ENCODE measurements at places on chromosomes 5 and 9.

- DNase-seq = no peak
Measured at GRCh38 chr9:129183495-129184218, 5.6 kb upstream of the IER5L start.

GRCh38 chr5:33231935-33232334 is 208.8 kb upstream of the TARS1 start:
- DNase-seq = no peak

DNA sequence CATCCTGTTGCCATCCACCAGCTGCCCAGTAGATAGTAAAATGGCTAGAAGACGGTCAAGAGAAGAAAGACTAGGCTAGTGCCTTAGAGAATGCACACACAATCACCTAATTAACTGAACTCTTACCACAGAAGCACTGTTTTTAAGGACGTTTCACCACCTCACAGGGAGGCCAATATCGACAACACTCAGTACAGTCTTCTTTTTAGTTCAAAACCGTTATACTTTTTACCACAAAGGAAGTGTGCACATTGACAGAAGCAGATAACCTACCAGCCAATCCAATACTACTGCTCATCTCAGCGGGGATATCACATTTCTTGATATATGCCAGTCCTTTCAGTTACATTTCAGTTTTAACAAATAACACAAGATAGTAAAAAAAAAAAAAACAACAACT is 122.3 kb downstream of the GNAQ start:
- DNase-seq = no peak

GRCh38 chr9:136685790-136686533 is 1.3 kb downstream of the AGPAT2 start:
- DNase-seq = no peak

DNA sequence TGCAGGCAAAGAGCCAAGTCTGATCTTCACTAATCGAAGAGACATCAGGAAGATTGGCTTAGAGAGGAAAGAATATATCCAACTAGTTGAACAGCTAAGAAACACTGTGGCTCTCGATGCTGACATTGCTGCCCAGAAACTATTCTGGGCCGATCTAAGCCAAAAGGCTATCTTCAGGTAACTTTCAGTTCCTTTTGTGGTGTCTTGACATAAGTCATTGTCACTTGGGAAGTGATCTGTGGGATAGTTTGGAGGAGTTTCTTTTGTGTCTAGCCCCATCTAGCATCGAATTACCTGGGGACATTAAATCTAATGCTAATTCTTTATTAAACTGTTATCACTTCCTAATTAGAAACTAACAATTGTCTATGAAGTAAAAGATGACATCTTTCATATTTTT is 24.0 kb downstream of the VLDLR start:
- DNase-seq = no peak

GRCh38 chr5:113237893-113238292 is 196.9 kb downstream of the TSSK1B start:
- no peak for DNase-seq

DNA sequence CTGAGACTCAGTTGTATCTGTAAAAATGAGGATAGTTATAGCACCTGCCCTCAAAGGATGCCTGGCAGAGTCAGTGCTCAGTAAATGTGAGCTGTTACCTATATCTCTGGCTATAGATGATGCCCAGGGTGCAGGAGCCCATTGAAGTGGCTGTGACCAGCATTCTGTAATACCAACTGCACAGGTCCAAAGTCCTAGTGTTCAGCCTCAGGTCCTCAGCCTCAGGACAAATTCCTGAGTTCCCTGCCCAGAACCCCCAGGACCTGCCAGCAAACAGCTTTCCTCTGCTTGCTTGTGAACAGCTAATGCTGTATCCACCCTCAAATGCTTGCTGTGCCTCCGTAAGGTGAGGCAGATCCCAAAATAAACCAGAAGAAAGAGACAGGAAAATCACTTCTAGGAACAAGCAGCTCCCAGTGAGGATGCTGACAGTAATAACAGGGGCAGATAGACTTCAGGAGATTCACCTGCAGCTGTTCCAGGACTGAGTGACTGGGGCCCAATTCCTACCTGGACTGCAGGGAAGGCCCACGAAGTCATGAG is 80.8 kb downstream of the SIL1 start:
- DNase-seq = no peak
